ENCODE measurements at places on chromosomes 6 and 20.

GRCh38 chr6:79410806-79411205, 126.4 kb downstream of the LCA5 start:
- H3K27me3 ChIP-seq, result no peaks in the 10 kb centered on the region
- no peaks in the 10 kb centered on the region for H3K36me3 ChIP-seq
- no peak for DNase-seq
- H3K4me1 ChIP-seq, result no peaks in the 10 kb centered on the region
- no peak overlapping the region for H3K27ac ChIP-seq

- no peak overlapping the region for H3K27ac ChIP-seq
- no peaks in the 10 kb centered on the region for H3K36me3 ChIP-seq
- peaks cover 15% of the 10 kb centered on the region for H3K4me1 ChIP-seq
- no peaks in the 10 kb centered on the region for H3K27me3 ChIP-seq
- DNase-seq, result no peak
Measured at GRCh38 chr6:107815846-107816245, 8.3 kb downstream of the SCML4 start.

DNA sequence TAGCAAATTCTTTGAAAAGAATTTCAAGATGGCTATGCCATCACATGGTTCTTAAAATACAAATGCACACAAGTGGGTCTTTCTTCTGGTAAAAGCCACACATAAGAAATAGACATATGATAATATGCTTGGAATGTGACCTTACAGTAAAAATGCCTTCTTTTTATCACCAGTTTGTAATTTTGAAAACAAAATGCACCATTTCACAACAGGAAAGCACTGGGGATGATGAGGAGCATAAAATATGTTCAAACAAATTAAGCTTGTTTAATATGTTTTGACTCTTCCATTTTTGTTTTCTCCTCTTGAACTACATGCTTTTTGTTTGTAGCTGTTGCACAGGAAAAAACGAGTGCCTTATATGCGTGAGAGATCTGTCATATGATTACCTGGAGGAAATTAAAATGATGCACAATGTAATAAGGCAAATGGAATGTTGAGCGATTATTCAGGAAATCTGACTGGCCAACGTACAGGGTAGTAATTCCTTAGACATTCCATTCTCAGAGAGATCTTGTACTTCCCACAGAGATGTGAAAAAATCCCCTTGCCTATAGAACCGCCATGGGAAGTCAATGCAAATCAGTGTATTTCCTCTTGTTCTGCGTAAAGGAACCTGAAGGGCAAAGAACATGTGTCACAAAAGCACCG, 911.6 kb downstream of the TFAP2A start:
- peaks cover 3% of the 10 kb centered on the region for H3K4me1 ChIP-seq
- DNase-seq, result no peak
- no peaks in the 10 kb centered on the region for H3K36me3 ChIP-seq
- H3K4me3 ChIP-seq, result no peak overlapping the region
- no peak overlapping the region for H3K27ac ChIP-seq
- H3K27me3 ChIP-seq, result no peaks in the 10 kb centered on the region

GRCh38 chr6:158870649-158870957, 51.4 kb upstream of the EZR start:
- DNase-seq, result no peak
- H3K27ac ChIP-seq, result peak overlapping the region; percentile 86
- H3K36me3 ChIP-seq, result no peaks in the 10 kb centered on the region
- no peak overlapping the region for H3K4me3 ChIP-seq

- H3K27me3 ChIP-seq, result no peaks in the 10 kb centered on the region
- no peaks in the 10 kb centered on the region for H3K36me3 ChIP-seq
- H3K27ac ChIP-seq, result no peak overlapping the region
- no peak for DNase-seq
Measured at GRCh38 chr6:151437401-151437800, 14.5 kb downstream of the RMND1 start.

- no peak for DNase-seq
- no peaks in the 10 kb centered on the region for H3K27me3 ChIP-seq
- H3K4me1 ChIP-seq, result peaks cover 28% of the 10 kb centered on the region
- H3K36me3 ChIP-seq, result no peaks in the 10 kb centered on the region
- H3K27ac ChIP-seq, result peak overlapping the region; percentile 4
Measured at GRCh38 chr6:149045404-149045803, 272.1 kb upstream of the TAB2 start.

All from vagina (tissue), 2 donors.